ENCODE measurements at places on chromosomes 6 and 20.

DNA sequence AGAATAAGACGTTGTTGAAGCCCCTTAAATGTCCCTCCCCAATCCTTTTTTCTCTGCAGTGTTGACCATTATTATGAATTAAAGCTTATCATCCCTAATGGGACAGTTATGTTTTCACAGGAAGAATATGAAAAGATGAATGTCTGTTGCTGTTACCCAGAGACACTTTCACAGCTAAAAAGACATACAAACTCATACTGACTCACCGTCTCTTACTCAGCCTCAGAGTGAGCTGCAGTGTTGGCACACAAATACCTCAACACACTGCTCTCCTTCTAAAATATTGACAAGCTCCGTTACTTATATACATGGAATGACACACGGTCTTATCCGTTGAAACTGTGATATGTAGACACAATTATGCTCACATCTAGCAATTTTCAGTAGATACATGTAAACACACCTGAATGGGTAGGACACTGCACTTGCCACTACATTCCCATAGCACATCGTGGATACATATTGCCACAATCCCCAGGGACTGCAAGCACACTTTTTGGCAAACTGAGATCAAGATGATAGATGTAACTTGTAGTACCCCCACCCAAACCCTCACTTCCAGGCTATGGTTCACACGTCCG, 9.6 kb upstream of the SAPCD1 start:
- no peak for DNase-seq

GRCh38 chr6:16238963-16239797, 793 bp downstream of the GMPR start:
- DNase-seq = peak; percentile 80

DNA sequence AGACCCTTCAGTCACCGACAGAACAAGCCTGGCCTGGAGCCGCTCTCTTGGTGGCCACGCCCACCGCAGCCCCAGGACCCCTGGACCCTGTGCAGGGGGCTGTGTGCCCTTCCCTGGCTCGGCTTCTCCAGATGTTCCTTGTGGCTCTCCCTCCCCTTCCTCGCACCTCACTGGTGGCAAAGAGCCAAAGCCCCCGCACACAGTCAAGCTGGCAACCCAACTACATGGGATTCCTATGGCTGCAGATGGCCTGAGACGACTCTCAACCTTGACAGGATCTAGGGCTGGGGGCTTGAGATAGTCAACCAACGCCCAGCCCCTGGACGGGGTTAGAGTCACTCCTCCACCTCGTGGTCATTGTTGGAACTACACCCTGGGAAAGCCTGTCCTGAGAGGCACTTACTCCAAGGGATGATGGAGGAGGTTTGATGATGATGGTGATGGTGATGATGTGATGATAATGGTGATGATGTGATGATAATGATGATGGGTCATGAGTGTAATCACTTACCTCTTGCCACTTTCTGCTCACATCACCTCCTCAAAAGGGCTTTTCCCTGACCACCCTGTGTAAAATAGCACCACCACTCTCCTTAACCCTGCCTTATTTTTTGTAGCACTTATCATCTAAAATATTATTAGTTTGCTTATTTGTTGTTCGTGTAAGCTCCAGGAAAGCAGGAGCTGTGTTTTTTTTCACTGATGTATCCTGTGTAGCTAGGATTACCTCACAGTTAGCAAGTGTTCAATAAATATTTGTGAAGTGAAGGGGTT, 278.4 kb downstream of the LRFN2 start:
- DNase-seq = peak; percentile 76

DNA sequence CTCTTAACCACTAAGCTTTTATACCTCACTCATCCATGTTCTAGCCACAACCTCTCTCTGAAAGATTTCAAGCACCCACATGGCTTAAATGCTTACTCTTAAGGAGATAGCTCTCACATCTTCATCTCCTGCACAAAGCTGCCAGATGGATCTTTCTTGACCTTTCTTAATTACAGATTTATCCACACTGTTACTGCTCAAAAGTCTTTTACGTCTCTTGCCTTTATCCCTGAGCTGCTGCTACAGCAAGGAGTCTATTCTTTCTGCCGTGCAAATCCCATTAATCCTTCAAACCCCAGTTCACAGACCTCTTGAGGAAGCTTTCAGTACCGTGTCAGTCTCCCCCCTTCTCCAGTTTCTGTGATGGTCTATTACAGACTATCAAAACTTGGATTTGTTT, 54.6 kb downstream of the B4GALT5 start:
- no peak for DNase-seq

GRCh38 chr20:4152696-4153235, 137.4 kb upstream of the RNF24 start:
- DNase-seq = no peak

GRCh38 chr6:127199470-127199869, 67.2 kb upstream of the RNF146 start:
- DNase-seq = no peak

- DNase-seq = no peak
Observed at GRCh38 chr6:67450641-67451040, 1184.4 kb upstream of the ADGRB3 start.

GRCh38 chr6:14992382-14992781, 253.5 kb upstream of the JARID2 start:
- no peak for DNase-seq
